Cortex of kidney (tissue), 1 donor: ENCODE measurements at places on chromosomes 12 and 14.

- no peak for DNase-seq
Measured at GRCh38 chr12:124442281-124442680, 125.1 kb downstream of the NCOR2 start.

GRCh38 chr14:30291216-30291615, 267.7 kb upstream of the G2E3 start:
- no peak for DNase-seq

- DNase-seq = no peak
Measured at GRCh38 chr12:122116707-122117535, 38.4 kb downstream of the MLXIP start.

DNA sequence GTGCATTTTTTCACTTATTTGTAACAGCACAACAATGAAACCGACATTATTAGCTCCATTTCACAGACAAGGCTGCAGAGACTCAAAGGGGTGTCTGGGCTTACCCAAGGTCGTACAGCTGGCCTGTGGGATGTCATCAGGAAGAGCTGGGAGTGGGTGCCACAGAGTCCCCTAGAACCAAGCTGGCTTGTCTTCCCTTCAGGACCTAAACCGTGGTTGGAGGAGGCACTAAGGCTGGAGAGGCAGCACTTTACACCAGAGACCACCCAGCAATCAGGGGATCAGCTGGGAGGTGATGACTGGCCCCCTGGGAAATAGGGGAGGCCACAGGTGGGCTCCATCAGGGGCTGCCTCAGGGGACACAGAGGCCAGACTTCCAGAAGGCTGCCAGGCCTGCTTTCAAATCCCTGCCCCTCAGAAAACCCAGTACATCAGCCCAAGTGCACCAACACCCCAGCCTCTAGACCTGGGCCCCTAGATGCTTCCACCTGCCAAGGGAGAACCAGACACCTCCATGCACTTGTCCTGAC, 28.3 kb downstream of the DIO3 start:
- DNase-seq = no peak

- no peak for DNase-seq
Measured at GRCh38 chr14:21399311-21399870, 15.6 kb upstream of the SUPT16H start.

DNA sequence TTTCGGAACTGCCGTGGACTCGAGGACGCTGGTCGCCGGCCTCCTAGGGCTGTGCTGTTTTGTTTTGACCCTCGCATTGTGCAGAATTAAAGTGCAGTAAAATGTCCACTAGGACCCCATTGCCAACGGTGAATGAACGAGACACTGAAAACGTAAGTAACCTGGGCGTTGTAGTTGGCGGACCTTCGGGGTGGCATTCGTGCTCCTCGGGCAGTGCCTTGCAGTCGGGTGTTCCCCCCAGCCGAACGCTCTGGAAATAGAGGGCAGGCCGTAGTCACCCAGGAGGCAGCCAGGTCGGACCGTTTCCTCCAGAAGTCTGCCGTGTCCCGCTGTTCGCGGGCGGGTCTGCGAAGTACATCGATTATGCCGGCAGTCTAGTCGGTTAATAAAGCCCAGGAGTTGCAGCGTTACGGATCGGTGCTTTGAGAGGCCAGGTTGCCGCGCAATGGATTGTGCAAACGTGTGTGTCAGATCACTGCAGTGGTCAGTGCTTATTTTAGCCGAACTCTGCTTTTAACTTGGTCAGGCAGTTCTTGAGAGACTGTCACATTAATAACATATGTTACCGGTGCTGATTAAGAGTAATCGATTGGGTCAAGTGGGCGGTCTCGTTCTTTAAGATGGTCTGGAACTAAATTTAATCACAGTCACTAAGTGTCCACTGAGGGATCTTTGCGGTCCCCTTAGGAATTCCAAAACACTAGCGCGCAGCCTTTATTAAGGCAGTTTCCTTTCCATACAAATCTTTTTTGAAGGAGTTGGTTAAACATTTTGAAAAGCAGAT, 906 bp downstream of the MARK3 start:
- DNase-seq = no peak

- no peak for DNase-seq
Measured at GRCh38 chr14:25666877-25667276, 616.9 kb upstream of the STXBP6 start.

DNA sequence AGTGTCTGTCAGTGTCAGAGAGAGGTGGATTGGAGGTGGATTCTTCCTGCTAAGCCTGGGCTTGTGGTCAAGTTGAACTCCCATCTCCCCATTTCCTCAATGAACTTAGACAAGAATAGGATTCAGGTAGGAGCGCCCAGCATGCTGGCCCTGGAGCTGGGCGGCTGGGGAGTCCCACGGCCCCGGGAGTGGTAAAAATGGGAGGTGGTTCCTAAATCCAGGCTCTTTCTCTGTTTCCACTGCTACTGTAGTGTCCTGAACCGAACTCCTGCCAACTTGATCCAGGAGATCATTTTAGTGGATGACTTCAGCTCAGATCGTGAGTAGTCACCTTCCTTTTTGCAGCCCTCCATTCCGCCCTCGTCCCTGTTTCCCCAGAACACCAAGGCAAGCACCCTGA, 65.1 kb downstream of the GALNT16 start:
- DNase-seq = no peak

DNA sequence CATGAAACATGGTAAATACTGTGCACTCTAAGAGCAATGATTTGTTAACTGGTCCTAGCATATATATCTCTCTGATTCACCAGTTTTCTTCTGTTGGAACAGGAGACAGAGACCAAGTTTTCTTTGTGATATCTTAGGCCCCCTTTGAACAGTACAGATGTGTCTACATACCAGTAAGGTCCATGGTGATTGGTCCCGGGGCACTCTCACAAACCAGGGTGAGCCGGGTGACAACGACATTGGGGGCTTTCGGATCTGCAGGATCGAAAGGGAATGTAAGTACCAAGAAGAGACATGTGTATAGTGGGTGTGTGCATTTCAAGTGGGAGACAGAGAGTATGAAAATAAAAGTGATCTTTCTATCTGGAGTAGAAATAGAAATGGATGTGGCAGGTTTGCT, 11.3 kb upstream of the ERP27 start:
- no peak for DNase-seq

DNA sequence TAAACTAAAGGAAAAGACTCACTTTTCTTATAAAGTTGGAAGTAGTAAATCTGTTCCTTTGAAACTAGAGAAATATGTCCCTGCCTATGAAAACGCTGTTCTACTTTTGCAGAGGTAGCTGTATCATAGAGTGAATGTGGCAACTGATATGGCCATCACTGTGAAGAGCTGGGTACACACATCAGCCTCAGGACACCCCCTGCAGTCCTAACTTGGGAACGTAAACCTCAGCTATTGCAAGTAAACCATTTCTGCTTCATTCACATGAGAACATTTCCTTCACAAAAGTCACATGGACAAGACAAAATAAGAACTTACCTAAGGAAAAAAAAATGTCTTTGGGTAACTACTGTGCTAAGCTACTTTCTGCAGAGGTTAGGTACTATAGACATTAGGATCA, 233.3 kb upstream of the PPFIA2 start:
- DNase-seq = no peak

GRCh38 chr12:12724421-12725085, 7.4 kb downstream of the CDKN1B start:
- no peak for DNase-seq
